ENCODE measurements at places on chromosomes 12 and 14.

DNA sequence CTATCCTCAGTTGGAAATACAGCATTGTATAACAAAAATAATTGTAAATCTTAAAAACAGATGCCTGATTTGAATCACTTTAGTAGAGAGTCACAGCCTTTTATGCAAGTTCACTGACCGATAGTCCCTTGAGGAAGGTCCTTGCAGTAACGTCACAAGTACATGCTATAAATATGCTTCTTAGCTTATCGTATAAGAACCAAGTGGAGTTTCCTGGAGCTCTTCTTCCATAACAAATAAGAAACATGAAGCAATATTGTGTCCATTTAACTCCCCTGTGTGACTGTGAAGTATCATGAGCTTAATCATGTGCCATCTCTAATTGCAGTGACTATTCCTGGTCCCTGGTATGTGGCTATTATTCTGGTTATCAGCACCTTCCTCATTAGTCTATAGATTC, 107.9 kb downstream of the SLC38A4 start:
- no peak overlapping the region for H3K27ac ChIP-seq
- H3K36me3 ChIP-seq, result no peaks in the 10 kb centered on the region
- H3K27me3 ChIP-seq, result peaks cover 1% of the 10 kb centered on the region
- peaks cover 9% of the 10 kb centered on the region for H3K4me1 ChIP-seq
- no peak overlapping the region for H3K4me3 ChIP-seq
- DNase-seq, result no peak

DNA sequence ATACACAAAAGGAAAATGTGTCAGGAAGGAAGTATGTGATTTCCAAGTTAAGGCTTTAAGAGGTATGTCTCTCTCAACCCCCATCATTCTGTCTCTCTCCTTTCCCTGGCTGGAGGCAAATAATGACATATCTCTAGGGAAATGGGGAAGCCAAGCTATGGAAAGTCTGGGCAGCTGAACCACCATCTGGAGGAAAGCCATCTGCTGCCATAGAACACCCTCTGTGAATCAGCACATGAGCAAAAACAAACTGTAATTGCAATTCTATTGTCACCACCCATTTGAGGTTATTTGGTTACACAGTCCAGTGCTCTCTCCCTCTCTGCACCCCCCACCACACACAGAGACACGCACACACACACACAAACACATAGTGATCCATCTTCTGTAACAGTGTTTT, 766.2 kb downstream of the FLRT2 start:
- DNase-seq, result no peak
- H3K27me3 ChIP-seq, result no peaks in the 10 kb centered on the region
- no peaks in the 10 kb centered on the region for H3K36me3 ChIP-seq
- no peaks in the 10 kb centered on the region for H3K4me1 ChIP-seq
- H3K27ac ChIP-seq, result no peak overlapping the region

DNA sequence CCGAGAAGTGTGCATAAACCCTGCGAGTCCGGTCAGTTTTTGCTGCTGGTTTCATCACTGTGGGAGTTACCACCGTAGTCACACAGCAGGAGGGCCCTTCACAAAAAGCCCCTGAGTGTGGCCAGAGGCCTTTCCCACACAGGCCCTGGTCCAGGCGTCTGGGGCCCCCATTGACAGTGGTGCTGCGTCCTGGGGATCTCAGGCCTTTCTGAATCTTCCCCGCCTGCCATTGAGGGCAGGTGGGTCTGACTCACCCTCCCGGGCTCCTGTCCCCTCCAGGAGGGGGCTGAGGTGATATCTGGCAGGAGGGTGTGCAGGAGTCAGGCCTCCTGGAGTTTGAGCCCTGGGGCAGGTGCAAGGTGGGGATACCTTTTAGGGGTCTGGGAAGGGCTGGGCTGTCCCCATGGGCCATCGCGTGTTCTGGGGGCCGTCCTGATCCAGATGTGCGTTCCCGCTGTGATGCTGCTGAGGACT, 358.5 kb downstream of the TMEM121 start:
- peaks cover 12% of the 10 kb centered on the region for H3K27me3 ChIP-seq
- H3K27ac ChIP-seq, result no peak overlapping the region
- peaks cover 5% of the 10 kb centered on the region for H3K36me3 ChIP-seq
- no peaks in the 10 kb centered on the region for H3K4me1 ChIP-seq
- no peak for DNase-seq
- no peak overlapping the region for H3K4me3 ChIP-seq

GRCh38 chr12:9694241-9694640, 24.7 kb downstream of the CLEC2D start:
- H3K4me1 ChIP-seq, result peaks cover 10% of the 10 kb centered on the region
- peaks cover 7% of the 10 kb centered on the region for H3K27me3 ChIP-seq
- DNase-seq, result no peak
- no peak overlapping the region for H3K4me3 ChIP-seq
- no peak overlapping the region for H3K27ac ChIP-seq

DNA sequence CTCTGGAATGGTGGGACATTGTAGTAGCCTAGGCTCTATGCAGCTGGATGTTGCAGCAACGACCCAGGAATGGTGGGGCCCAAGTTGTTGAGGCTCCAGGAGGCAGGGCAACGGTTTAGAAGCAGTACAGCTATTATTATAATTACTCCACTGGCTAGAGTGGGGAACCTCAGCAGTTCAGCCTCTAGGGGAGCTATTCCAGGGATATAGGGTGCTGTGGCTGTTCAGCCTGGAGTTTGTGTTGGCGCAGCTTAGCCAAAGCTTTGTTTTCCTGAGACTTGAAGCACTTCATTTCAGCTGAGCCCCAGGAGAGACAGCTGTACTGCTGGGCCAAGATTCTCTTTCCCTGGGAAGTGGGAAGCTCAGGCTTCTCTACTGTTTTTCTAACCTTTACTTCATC, 1023.0 kb upstream of the ATXN7L3B start:
- H3K27me3 ChIP-seq, result no peaks in the 10 kb centered on the region
- H3K4me3 ChIP-seq, result no peak overlapping the region
- no peak for DNase-seq
- no peak overlapping the region for H3K27ac ChIP-seq

- no peaks in the 10 kb centered on the region for H3K36me3 ChIP-seq
- H3K27me3 ChIP-seq, result peaks cover 2% of the 10 kb centered on the region
- no peak overlapping the region for H3K4me3 ChIP-seq
- H3K27ac ChIP-seq, result no peak overlapping the region
These were observed 981.1 kb downstream of the SLC6A15 start for GRCh38 chr12:83931451-83931850.

- no peak overlapping the region for H3K4me3 ChIP-seq
- peaks cover 2% of the 10 kb centered on the region for H3K27me3 ChIP-seq
- peak overlapping the region; percentile 84 for H3K27ac ChIP-seq
- no peak for DNase-seq
These were observed 110.4 kb downstream of the ETV6 start for GRCh38 chr12:11759899-11760298.

GRCh38 chr12:76187177-76187576, 102.7 kb upstream of the NAP1L1 start:
- H3K36me3 ChIP-seq, result no peaks in the 10 kb centered on the region
- no peak for DNase-seq
- no peak overlapping the region for H3K4me3 ChIP-seq
- no peaks in the 10 kb centered on the region for H3K27me3 ChIP-seq
- H3K27ac ChIP-seq, result no peak overlapping the region
- H3K4me1 ChIP-seq, result no peaks in the 10 kb centered on the region

DNA sequence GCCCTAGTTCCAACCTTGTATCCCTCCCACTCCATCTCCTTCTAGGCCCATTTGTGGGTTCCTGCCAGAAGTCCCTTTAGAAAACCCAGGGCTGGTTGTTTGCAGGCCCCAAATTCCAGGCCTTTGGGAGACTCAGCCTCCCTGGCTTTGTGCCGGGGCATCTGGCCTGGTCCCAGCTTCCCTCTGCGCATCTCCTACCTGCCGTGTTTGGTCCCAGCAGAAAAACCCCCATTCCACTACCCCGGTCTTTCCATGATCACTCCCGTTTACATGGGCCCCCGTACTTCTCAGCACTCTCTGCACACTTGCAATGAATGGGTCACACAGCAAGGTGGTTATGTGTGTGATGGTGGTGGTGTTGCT, 15.3 kb downstream of the KMT5A start:
- H3K27me3 ChIP-seq, result peaks cover 5% of the 10 kb centered on the region
- DNase-seq, result no peak
- no peaks in the 10 kb centered on the region for H3K4me1 ChIP-seq
- H3K4me3 ChIP-seq, result peak overlapping the region; percentile 59
- peaks cover 42% of the 10 kb centered on the region for H3K36me3 ChIP-seq

All from endothelial cell (in vitro differentiated cells).